ENCODE measurements at places on chromosomes 2 and 18. TPM values are rescaled to one million over a fixed set of nuclear protein-coding genes. Genes with fewer than 3 reads are reported as not detected.

Gene BCL11A
- total RNA-seq: not detected

Gene BABAM2
- 46.1 TPM for total RNA-seq

Gene AQP12B
- total RNA-seq: not detected

Gene RASGRP3
- 4.0 TPM for total RNA-seq

Gene FTCDNL1
- total RNA-seq: 3.9 TPM

Gene CDH7
- 22.9 TPM for total RNA-seq

Data from tibial nerve (tissue), 4 donors.